ENCODE measurements at places on chromosomes 12 and 14.

DNA sequence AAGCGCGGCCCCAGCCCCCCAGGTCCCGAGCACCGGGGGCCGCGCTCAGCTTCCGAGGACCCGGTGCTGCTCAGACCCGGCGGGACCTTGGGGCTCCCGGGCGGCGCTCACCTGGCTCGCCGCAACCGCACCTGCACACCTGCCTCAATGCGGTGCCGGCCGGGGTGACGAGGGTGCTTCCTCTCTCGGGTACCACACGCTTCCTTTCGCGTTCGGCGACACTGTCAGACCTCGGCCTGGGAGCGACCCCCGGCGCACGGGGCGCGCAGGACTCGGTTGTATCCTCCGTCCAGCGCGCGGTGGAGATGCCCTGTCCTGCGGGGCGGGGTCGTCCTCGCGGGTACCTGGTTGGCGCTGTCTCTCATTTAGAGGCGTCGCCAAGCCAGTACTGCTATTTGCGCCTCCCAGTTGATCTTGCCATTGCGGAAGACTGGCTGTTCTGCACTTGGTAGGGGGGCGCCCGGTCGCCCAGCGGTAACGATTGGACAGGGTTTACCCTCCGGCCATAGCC lies 718 bp downstream of the PACS2 start:
- no peak for DNase-seq

GRCh38 chr14:96324219-96324618 lies 38.9 kb downstream of the ATG2B start:
- DNase-seq, result no peak

- DNase-seq, result no peak
Measured at GRCh38 chr12:50087995-50088394, 2.9 kb downstream of the SMARCD1 start.

DNA sequence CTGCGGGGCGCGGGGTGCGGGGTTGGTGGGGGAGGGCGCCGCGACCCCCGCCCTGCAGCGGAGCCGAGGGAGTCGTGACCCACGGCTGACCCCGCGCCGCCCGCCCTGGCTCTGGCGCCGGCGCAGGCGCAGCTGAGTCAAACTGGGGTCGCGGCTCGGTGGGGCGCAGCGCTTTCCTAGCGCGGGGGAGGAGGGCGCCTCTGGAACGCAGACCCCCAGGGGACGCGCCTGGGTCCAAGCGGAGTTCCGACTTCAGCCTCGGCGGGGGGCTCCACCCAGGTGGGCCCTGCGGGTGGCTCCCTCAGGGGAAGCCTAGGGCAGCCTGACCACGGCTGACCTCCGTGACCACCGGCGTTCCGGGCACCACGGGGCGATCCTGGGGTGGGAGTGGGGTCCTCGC lies 467 bp upstream of the ANHX start:
- no peak for DNase-seq

GRCh38 chr14:72686832-72687231 lies 207.1 kb downstream of the DPF3 start:
- DNase-seq, result no peak
